ENCODE measurements at places on chromosomes 16 and 17.

- no peak for DNase-seq
Observed at GRCh38 chr17:350706-351448, 1.7 kb downstream of the RPH3AL start.

DNA sequence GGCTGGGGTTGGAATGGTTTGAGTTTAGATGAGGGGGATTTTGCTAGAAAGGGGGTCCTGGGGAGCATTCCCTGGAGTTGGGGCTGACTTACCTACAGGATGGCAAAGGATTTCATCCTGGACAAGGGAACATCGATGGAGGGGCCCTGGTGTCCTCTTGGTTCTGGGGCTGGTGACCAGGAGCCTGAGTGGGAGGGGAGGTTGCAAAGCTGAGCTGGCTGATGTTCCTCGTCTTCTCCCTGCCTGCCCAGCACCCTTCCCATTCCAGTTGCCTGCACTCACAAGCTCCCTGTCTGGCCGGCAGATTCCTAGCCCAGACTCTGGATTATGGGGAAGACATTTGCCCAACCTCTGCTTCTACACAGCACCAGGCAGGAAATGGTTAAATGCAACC, 37.2 kb downstream of the ITGAE start:
- no peak for DNase-seq

DNA sequence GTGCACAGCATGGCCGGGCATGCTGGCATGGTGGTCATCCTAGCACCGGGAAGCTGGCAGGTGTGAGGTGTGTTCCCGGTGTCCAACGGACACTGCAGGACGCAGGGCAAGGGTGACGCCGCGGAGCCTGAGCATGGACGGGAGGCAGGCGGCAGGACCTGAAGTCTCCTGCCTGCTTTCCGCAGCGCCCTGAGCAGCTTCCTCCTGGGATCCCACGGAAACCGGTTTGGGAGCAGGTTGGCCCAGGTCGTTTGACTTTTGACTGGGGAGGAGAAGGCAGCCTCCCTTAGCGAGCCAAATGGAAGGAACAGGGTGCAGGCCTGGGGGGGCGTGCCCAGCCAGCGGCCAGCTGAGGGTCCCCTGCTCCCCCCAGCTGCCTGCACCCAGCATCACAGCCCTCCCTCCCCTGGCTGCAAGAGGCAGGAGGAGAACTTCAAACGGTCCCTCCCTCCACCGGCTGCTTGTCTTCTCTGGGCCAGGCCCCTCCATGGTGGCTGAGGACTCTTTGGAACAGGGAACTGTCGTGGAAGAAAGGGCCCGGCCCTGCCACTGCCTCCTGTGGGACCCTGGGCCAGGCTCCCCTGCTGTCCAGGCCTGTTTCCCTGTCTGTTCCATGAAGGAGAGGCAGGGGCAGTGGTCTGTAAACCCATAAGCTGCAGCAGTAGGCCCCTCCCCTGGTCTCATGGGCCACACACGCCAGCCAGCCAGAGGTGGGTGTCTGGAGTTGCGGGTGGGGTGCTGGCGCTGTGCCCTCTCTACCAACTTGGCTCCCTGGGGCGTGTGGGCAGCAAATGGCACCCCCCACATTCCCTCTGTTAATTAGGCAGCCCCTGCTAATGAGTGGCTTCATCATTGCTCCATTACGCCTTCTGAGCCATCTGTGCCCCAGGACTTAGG, 7.8 kb upstream of the ADGRG1 start:
- no peak for DNase-seq

DNA sequence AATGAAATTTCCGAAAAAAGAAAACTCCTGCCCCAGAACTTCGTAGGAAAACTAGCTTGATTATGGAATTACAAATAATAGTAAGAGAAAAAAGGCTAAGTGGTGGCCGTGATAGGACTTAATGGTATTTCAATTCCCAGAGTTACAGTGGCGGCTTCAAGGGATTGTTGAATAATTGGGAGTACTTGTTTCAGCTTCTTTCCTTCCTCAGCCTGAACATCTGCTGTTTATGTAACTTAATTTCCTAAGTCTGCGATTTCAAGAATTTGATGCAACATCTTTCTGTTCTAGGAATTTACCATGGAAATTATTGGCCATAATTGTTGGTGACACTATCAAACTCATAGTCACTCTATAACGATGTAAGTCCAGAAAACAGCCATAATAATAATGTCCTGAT, 684 bp upstream of the APPBP2 start:
- no peak for DNase-seq

GRCh38 chr16:66335704-66336329, 30.7 kb upstream of the CDH5 start:
- DNase-seq, result no peak

DNA sequence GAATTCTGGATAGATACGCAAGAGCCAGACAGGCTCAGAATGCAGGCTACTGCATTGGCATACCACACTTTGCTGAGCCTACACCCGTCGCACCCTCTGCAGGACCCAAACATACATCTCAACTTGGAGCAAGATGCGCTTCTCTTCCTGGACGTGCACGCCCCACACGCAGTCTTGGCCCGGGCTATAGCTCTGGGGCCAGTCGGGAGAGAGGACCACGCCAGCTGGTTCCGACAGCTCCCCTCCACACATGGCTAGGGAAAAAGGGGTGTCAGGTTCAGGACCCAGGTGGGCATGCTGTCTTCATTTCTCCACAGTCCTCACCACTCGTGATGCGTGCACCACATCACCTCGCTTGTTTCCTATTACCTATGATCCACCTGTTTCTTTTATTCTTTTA, 15.1 kb upstream of the CDIPT start:
- DNase-seq, result no peak
